DMS 273 treated with DMSO at 0.1 percent for 48 hours (cell line): ENCODE measurements at places on chromosomes 12 and 14.

DNA sequence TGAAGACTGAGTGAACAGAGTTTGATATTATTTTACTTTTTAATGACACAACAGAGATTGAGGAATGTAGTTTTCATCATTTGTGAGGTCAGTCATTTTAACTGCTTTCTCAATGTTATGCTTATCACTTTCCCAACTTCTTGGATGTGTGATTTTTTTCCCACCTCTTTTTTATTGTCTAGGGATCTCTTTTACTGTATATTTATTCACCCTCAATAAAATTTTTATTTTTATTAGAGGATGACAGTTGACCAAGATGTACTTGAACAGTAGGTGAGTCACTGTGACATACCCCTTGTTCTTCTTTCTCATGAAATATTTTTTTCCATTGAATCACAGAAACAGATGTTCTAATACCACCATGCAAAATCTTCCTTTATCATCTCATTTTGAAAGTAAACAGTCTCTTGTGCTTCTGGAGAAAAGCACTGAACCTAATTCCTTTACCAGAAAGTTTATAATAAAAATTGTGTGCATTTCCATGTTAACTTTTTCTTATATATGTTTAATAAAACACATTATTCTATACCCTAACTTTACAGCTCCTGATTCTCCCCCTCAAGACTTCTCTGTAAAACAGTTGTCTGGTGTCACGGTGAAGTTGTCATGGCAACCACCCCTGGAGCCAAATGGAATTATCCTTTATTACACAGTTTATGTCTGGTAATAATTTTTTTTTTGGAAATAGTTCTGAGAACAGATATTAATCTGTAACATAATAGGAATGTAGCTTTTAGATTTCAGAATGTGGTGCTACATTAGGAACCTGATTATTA lies 65.9 kb downstream of the PTPRQ start:
- DNase-seq = no peak

GRCh38 chr12:70583251-70583650 lies 54.0 kb downstream of the PTPRB start:
- DNase-seq = no peak

DNA sequence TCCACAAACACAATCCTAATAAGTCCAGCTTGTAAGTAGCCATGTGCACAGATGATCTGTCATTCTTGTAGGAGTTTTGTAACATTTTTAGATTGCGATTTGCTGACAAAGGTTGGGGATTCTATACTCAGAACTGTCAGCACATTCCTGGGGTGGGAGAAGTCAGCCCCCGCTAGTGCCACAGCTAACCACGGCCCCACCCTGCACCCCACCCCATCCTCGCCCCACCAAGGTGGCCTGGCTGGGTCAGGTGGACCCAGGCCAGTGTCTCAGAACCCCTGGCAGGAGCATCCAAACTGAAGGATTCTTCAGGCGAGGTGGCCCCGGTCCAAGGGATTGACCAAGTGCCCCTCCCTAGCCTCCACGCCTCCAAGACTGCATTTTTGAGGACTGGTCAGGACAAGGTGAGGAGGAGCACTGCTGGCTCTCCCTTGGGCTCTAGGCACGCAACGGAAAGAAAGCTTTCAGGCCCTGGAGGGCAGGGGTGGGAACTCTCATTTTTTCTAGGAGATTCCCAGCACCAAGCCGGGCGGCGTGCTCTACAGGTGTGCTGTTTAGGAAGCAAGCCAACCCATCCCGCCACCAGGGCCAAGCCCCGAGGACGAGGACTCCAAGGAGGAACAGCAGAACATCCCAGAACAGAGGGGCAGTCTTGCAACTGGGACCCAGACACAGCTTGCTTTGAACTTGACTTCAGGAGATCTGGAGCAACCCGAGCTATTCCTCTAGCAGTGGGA lies 172.8 kb downstream of the BCL11B start:
- no peak for DNase-seq

GRCh38 chr12:3157581-3158323 lies 80.6 kb downstream of the TSPAN9 start:
- DNase-seq = no peak

DNA sequence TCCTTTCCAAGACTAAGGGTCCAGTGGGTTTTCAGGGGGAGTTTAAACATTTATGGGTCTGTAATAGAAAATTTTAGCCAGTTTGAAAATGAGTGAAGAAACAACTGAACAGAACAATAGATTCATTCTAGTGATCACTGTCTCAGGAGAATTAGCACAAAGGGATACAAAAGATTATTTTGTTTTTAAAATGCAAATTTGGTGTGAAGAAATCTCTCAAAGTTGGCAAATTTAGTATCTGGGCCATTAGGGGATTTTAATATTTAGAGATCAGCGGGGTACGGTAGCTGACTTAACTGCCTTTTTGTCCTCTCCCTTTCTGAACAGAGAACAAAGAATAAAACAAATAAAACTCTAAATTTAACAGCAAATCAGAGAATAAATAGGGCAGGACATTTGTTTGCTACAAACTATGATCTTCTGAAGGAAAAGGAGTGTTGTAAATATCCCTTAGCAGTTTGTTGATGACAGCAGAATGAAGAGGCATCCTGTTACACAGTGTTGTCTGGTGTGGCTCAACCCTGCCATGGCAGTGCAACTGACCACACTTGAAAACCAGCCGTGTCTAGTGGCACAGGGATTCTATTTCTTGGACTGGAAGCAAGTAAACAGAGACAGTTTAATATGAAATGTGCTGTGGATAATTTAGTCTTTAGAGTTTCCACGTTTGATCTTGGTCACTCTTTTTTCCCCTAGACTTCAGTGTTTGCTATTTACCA lies 46.3 kb upstream of the LRTM2 start:
- DNase-seq = no peak

DNA sequence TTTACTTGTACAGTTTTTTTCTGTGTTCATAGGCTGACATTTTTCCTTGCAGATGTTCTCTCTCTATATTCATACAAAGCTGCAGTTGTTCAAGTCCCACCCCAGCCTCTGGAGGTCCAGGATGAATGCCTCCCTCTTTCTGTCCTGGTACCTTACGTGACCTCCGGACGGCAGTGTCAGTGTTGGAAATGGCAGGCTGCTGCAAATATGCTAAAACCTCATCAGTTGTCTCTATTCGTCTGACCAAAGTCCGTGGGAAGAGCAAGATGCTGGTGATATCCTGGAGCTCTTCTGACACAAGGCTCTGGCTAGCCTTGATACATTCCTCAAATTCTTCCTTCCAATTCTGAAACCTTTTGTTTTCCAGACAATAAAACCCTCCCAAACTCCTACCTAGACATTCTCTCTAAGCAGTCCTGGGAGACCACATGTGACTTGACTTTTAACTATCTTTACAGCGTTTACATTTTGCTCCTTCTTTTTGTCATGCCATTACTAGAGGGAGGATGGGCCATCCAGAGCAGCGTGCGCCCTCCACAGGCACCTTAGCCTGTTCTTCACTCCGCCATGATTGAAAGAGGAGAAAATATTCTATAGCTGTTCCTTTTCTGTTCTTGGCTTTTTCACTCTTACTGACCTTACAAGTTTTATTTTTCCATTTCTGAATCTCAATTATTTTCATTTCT lies 143.6 kb downstream of the RGS6 start:
- no peak for DNase-seq

GRCh38 chr12:72642706-72643105 lies 370.5 kb downstream of the TRHDE start:
- DNase-seq = no peak

- DNase-seq = no peak
Measured at GRCh38 chr14:61026526-61026925, 45.5 kb downstream of the SLC38A6 start.

- DNase-seq = no peak
Measured at GRCh38 chr12:109864916-109865315, 15.4 kb downstream of the GLTP start.

- no peak for DNase-seq
Measured at GRCh38 chr14:33515441-33515840, 435.4 kb downstream of the EGLN3 start.

DNA sequence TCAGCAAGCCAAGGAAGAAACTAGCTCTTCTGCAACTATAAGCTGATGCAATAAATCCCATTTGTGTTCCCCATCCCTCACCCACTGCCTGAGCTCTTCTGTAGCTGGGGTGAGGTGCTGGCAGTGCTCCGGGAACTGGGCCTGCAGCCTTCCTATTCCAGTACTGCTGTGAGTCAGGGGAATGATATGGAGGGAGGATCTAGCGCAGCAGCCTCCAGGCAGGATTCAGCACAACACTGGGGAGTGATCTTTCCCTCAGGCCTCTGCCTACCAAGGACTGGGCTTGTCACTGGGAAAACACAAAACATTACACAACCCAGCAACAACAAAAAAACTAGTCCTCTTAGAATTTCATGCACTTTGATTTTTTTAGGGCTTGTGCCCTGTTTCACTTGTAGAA lies 58.7 kb downstream of the ST8SIA1 start:
- no peak for DNase-seq

GRCh38 chr14:78143489-78144145 lies 26.6 kb upstream of the NRXN3 start:
- no peak for DNase-seq

DNA sequence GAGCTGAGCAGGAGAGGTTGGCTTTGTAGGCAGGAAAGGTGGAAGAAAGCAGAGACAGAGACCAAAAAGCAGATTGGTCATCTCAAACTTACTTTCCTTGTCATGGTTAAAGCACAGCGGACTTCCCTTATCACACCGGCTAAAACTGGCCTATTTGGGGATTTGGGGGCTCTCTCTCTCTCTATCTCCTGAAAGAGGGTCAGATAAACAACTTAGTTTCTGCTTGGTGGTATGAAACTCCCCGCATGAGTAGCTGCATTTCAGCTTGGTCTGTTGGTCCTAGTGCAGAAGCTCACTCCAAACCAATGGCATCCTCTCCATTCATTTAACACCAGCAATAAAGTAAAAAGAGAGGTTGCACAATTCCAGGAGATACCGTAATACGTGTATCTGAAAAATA lies 57.1 kb downstream of the TNFAIP2 start:
- no peak for DNase-seq

DNA sequence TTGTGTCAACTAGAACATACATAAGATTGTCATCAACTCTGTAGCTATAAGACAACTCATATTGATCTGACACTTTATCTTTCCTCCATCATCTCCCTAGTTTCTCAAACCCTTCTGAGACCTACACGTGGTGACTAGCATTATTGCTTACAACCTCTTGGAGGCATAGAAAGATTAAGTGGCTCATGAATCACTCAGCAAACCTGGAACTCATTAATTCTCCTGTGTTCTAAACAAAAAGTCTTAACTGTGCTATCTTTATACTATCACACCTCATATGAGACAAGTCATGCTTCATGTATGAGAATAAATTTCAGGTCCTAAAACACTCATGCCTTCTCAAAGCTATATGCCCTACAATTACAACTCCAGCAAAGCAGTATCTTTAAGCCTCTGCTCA lies 408.6 kb upstream of the SYT1 start:
- no peak for DNase-seq

- DNase-seq = no peak
Measured at GRCh38 chr14:50947446-50947845, 3.2 kb upstream of the PYGL start.

- DNase-seq = no peak
Measured at GRCh38 chr12:122584177-122584863, 57.3 kb downstream of the KNTC1 start.
